NCI-H446 treated with DMSO at 0.1 percent for 48 hours (cell line): ENCODE measurements at places on chromosomes 12 and 14.

GRCh38 chr12:43766291-43766690, 7.5 kb downstream of the IRAK4 start:
- DNase-seq = no peak

GRCh38 chr12:117885211-117885610, 83.6 kb downstream of the KSR2 start:
- no peak for DNase-seq

DNA sequence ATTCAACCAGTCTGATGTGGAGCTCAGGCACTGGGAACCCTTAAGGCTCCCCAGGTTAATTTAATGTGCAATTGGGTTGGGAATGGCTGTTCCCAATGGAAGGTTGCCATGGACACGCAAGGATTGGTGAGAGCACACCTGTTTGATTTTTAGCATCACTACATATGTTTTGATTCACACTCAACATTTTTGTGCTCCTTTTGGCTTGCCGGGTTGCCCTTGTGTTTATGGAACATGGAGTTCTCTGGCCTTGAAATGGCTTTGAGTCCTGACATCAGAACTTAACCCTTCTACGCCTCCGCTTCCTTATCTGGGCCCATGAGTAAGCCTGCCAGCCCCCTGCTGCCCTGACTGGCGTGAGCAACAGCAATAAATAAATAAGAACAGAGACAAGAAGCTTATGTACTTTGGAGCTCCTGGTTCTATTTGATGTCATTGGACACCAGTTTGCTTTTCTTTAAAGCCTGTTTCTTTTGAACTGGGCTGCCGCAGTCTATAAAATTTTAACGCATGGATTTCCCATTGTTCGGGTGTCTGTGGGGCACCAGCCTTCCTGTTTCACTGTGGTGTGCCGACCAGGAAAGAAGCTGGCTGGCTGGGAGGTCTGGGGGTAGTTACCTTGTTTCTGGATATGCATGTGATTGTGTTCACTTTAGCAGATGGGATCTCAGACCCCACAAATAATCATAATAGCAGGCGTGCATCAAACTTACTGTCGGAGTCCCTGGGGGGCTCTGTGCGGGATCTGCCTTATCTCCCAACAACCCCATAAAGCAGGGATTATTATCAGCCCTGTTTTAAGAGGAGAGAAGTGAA, 27.8 kb downstream of the TBX3 start:
- no peak for DNase-seq

DNA sequence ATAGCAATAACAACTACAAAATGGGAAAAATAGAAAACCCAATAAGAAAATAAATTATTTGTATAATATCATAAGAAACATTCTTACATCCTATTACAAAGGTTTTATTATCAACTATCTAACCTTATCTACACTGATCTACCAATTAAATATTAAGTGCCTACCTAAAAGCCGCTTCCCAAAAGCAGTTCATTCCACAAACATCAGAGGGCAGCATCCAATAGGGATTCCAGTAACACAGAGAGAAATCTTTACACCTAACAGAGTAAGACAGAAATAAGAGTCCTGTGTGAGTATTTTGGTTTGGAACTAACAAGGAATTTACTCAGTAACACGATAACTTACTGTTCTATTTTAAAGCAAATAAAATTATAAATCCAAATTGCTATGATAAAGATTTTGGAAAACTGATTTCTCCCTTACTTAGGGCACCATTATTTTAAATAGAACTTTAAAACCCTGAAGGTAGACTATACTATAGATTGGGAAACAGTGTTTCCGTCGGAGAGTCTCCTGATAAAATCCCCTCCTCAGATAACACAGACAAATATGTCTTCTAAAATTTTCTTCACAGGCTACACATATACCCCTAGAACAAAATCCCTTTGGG, 15.0 kb downstream of the GXYLT1 start:
- DNase-seq = peak; percentile 27

- DNase-seq = no peak
Measured at GRCh38 chr12:82440885-82441284, 82.6 kb downstream of the METTL25 start.

DNA sequence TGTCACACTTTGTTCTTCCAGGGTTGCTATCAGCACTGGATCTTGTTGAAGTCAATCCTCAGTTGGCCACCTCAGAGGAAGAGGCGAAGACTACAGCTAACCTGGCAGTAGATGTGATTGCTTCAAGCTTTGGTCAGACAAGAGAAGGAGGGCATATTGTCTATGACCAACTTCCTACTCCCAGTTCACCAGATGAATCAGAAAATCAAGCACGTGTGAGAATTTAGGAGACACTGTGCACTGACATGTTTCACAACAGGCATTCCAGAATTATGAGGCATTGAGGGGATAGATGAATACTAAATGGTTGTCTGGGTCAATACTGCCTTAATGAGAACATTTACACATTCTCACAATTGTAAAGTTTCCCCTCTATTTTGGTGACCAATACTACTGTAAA, 23.7 kb downstream of the VTI1B start:
- no peak for DNase-seq

DNA sequence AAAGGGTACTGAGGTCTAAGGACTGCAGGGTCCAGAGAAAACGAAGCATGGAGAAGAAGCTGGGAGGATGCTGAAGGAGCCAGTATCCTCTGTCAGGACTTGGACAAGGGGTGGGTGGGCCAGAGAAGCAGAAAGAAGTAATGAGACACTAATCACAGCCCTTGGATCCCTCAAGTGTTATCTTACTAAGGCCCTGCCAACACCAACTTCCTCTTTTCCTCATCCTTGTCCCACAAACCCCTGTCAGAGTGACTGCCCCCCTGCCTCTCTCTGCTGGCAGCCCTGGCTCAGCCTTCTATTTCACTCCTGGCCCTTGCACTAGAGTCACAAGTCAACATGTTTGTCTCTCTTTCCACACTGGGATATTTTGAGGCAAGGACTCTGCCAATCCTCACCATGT, 3.8 kb upstream of the ASIC1 start:
- DNase-seq = no peak

- no peak for DNase-seq
Measured at GRCh38 chr12:127431594-127431993, 835.4 kb upstream of the TMEM132C start.

DNA sequence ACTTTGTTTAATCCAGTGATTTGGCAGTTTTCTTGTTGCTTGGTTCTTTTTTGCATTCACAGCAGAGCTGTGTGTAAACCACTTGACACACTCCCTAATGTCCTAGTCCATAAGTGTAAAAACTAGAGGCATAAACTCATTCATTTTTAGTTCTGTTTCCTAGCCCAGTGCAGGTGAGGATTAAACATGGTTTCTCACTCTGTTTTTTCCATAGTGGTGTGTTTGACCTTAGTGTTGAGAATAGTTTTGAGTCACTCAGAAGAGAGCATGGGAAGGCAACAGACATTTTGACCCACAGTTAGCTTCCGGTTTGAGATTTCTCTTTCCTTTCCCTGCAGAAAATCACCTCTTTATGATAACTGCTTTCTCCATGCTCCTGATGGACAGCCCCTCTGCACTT, 24.2 kb upstream of the GALNT16 start:
- DNase-seq = no peak

DNA sequence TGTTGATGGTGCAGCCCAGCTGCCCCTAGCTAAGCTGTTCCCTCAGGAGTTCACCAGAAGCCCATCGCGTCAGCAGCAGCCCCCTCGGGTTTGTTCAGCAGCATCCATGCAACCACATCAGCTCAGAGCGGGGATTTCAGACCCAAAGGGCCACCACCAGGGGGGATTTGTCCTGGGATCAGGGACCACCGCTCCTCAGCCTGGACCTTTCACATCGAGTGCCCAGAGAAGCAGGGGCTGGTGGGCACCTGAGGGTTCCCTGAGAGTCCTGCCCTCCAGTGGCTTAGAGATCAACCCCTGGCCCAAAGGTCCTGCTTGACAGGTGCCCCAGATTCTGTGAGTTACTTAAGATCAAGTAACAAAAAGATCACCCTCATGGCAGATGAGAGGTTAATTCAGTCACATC, 65.9 kb upstream of the C14orf180 start:
- DNase-seq = peak; percentile 66

DNA sequence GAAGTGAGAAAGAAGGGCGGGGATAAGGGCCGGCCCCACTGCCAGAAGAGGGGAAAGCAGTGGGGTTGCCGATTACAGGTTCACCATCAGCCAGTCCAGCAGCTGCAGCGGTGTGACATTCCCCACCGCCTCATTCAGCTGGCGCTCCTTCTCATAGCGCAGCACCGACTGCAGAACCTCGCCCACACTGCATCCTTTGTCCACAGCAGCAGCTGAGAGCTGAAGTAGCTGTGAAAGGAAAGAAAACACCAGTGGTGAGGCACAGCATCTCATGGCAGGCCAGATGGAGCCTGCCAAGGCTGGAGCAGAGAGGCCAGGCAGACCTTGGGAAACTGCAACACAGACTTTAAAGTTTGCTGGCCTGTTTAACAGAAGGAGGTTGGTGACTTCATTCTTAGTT, 33.2 kb downstream of the AKAP3 start:
- no peak for DNase-seq

GRCh38 chr14:26527095-26527494, 70.7 kb downstream of the NOVA1 start:
- DNase-seq = no peak

- no peak for DNase-seq
Measured at GRCh38 chr14:22460461-22461195, 128.4 kb downstream of the DAD1 start.

DNA sequence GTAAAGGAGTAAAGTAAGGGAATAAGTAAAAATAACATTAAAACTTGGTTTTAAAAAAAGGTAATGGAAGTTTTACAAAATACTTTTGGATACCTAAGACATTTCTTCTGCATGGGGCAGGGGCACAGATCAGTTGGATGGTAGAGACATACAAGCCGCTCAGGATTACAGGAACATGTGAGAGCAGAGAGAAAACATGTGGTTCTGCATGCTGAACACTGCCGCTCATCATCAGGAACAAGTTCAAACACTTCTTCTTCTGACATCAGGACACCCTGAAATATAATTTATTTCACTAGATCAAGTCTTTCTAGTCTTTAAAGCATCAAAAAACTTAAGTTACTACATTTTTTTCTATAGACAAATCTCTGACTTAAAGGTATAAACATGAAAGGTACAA, 60.9 kb upstream of the SLC6A13 start:
- DNase-seq = no peak

- DNase-seq = no peak
Measured at GRCh38 chr12:56389412-56389811, 26.8 kb upstream of the APOF start.

DNA sequence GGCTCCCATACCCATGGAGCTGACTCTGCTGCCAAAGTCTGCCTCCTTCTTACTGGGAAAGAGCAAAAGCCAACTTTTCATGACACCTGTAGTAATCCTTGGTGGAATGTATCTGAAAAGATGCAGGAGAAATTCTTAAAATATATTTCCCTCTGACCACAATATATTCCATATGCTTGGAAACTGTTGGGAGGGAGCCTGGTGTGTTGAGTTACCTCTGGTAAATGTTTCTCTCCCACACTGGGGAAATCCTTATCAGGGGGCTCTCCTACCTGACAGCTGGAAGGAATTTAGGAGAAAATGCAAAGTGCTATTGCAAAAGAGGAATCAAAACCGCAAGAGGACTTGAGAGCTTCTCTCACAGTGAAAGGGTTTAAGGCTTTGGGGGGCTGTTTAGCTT, 139.4 kb downstream of the TBX5 start:
- DNase-seq = no peak

GRCh38 chr14:74364271-74364880, 16.1 kb downstream of the VRTN start:
- no peak for DNase-seq

DNA sequence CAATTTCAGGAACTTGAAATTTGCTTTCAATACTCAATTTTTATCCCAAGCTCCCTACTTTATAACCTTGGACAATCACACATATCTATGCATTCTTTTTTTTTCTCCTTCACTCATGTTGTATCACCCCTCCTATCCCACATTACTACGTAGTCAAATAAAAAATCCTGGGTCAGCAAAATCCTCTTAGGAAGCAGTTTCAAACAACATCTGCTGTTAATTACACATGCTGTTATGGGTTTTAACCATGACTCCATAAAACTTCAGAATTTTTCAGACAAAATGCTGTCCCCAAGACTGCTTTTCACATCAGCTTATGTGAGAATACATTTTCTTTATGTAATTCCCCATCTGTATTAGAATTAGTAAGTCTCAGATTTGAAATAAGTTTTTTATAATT, 61.7 kb downstream of the LRFN5 start:
- peak; percentile 82 for DNase-seq

GRCh38 chr12:131917139-131917710, 11.9 kb upstream of the PUS1 start:
- no peak for DNase-seq

- DNase-seq = no peak
Measured at GRCh38 chr12:75969768-75970167, 61.8 kb downstream of the PHLDA1 start.

- DNase-seq = no peak
Measured at GRCh38 chr12:58086006-58086405, 144.6 kb downstream of the ATP23 start.

- DNase-seq = no peak
Measured at GRCh38 chr12:10739157-10740118, 16.3 kb upstream of the YBX3 start.

DNA sequence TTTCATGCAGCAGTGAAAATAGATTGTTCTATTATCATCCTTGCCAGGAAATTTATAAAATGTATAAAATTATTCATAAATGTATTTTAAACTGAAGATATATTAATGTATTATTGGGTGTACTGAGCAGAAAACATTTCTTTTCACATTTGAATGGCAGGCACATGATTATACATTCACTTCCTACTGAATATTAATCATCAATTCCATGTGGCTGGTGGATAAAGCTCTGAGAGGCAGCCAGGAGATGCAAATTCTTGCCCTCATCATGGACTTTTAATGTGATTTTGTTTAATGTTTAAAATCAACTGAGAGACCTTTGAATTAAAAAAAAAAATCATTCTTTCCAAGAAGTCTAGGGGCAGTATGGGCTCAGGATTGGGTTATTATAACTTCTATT, 40.8 kb downstream of the ANO6 start:
- no peak for DNase-seq

- no peak for DNase-seq
Measured at GRCh38 chr12:91044586-91044985, 13.2 kb downstream of the KERA start.

DNA sequence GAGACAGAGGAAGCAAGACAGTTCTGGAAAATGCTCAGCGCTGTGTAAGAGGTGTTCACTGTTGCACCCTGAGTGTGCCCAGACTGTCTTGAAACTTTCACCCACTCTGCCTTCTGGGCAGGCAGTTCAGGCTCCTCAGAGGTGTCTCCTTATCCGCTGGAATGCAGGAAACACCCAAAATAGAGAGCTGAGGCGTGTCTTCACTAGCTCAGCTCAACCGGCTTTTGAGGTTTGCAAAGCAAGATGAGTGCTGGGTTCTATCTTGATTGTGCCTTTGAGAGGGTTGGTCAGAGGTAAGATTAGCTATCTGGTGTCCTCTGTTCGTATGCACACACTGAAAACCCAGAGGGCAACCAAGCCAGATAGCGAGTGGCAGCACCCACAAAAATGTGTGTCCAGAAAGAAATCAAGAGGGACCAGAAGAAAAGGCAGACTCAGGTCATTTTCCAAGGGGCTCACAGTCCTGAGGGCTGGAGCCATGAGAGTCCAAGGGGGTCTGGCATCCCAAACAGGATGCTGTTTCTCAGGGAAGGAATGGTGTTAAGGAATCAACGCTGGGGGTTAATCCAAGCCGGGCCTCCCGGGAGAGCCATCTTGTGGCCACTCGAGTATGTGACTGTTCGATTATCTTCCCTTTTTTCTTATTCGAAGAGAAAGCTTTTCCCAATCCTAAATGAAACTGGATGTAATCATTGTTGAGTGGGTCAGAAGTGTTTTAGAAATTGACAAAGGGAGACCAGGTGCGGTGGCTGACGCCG, 47.1 kb downstream of the TBX3 start:
- DNase-seq = no peak
